ENCODE measurements at places on chromosomes 3 and 15.

- DNase-seq = peak; percentile 24
These were observed 1.8 kb downstream of the PSTPIP1 start for GRCh38 chr15:76996526-76997401.

DNA sequence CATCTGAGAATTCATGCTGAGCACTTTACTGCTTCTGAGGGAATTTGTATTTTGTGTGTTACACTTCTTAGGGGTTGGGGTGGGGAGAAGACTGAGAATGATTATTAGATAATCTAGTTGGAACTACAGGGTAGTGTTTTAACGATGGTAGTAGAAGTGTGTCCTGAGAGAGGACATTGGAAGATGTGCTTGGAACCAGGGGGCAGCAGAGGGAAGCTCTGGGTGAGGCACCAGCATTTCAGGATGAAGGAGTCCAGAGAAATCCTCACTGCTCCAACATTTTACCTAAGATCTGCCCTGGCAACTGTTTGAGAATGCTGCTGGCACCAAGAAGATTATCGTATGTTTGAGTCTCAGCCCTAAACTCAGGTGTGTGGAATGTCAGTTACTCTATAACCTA lies 145.5 kb downstream of the SQOR start:
- DNase-seq = no peak

DNA sequence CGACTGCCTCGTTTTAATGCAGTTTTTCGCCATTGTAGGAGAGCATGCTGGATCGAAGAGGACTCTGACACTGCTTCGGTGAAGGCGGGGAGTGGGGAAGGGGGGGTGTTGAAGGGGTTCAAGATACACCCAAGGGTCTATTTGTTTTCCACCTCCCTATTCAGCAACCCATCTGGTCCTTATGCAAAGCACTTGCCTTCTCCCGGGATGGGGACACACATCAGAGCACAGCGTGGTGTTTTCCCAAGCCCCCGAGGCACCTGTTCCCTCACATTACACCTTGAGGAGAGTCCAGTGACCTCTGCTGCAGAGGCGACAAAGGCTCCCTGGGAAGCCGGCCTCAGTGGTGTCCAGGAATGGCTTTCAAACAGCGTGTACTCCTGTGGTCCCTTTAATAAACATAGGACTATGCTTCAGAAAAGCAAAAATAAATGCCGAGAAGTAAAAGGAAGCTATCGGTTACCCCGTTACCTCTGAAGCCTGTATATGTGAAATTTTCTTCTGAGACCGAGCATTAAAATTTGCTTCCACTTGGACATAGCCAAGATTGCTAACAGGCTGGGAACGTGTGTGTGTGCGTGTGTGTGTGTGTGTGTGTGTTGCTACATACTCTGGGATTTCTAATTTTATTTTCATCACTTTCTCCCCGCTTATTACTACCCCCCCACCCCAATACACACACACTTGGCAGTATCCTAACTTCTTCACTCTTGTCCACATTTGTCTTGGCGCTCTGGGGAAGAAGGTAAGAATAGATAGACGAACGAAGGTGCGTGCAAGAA lies 53.2 kb downstream of the CCDC54 start:
- DNase-seq = peak; percentile 24

GRCh38 chr3:114299941-114300624 lies 6.3 kb downstream of the TIGIT start:
- DNase-seq = no peak

GRCh38 chr15:89075846-89076245 lies 12.4 kb upstream of the ABHD2 start:
- DNase-seq = no peak

DNA sequence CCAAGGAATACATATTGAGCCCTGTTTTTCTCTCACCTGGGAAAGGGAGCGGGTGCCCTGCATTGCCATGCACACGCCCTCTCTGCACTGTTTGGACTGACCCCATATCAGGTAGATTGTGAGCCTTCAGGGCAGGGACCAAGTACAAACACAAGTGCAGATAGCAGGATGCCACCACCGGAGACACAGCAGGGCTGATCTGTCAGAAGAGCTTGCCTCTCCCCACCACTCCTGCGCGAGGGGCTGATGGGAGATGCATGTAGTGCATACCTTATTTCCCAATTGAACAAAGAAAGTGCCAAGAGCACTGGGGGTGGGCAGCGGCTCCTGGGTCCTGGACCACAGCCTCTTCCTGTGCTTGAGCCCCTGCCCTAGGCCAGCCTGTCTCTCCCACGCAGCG lies 9.0 kb upstream of the SLCO2A1 start:
- DNase-seq = no peak

- DNase-seq = no peak
These were observed 210.0 kb upstream of the PEX5L start for GRCh38 chr3:180246688-180247195.

- no peak for DNase-seq
These were observed 15.0 kb upstream of the OCA2 start for GRCh38 chr15:28114114-28114455.

GRCh38 chr15:99141943-99142342 lies 37.1 kb downstream of the SYNM start:
- DNase-seq = no peak

DNA sequence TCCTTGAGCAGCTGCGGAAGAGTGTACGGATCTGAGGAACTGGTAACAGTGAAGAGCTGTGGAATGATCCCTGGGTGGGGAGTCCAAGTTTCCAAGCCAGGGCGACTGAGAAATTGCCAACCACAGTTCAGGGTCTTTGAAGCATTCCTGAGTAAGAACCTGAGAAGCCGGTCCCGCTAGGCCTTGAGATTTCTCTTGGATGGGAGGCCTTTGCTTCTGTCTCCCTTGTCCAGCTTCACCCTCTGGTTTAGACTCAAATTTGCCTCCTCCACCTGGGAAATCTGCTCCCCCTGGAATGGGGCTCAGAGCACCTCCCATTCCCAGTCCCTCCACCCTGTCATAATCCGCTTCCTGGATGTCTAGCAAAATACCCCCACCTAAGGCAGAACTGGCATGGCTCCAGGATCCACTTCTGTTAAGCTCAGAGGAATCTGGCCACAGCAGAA lies 127.7 kb upstream of the DLG1 start:
- peak; percentile 69 for DNase-seq

DNA sequence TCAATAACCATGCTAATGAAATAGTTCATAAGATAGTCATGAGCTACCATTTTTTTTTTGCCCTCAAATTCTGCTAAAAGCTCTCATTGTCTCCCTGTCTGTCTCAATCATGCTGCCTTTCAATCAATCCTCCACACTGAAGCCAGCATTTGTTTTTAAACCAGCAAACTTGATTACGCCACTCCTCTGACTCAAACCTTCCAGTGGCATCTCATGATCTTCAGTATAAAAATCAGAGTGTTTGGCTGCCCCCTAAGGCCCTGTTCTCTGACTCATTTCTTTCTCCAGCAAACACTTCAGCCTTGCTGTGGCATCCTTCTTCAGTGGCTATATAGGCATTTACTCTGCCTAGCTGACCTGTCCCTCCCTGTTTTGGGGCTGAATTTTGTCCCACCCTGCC lies 36.0 kb upstream of the EOMES start:
- peak; percentile 69 for DNase-seq

- DNase-seq = no peak
These were observed 24.2 kb downstream of the UBE2Q2 start for GRCh38 chr15:75867449-75867848.

- no peak for DNase-seq
These were observed 372.7 kb upstream of the THBS1 start for GRCh38 chr15:39208187-39208586.

GRCh38 chr15:80932989-80933388 lies 56.6 kb downstream of the MESD start:
- DNase-seq = no peak

DNA sequence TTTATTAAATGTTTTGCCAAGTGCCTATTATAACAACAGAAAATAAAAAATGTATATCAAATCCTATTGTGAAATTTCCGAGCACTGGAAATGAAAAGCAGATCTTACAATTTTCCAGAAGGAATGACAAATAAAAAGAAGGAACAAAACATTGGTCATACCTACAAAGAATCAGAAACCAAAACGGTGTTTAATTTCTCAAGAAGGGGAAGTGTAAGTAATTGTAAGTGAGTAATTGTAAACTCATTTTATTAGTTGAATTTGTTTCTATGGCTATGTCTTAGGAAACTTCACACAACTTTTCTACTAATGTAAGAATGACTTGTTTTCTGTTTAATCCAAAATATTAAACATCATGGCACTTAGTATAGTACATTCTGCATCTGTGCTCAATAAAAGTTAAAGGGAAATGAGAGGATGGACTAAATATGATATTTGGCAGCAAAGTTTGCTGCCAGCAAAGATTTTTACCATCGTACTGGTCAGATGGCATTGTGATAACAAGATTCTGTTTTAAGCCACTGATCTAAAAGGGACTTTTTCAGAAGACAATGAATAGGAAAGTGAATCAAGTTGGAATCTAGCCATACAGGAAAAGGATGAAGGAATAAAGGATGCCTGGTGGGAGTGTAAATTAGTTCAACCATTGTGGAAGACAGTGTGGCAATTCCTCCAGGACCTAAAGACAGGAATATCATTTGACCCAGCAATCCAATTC lies 232.4 kb downstream of the NFKBIZ start:
- no peak for DNase-seq

DNA sequence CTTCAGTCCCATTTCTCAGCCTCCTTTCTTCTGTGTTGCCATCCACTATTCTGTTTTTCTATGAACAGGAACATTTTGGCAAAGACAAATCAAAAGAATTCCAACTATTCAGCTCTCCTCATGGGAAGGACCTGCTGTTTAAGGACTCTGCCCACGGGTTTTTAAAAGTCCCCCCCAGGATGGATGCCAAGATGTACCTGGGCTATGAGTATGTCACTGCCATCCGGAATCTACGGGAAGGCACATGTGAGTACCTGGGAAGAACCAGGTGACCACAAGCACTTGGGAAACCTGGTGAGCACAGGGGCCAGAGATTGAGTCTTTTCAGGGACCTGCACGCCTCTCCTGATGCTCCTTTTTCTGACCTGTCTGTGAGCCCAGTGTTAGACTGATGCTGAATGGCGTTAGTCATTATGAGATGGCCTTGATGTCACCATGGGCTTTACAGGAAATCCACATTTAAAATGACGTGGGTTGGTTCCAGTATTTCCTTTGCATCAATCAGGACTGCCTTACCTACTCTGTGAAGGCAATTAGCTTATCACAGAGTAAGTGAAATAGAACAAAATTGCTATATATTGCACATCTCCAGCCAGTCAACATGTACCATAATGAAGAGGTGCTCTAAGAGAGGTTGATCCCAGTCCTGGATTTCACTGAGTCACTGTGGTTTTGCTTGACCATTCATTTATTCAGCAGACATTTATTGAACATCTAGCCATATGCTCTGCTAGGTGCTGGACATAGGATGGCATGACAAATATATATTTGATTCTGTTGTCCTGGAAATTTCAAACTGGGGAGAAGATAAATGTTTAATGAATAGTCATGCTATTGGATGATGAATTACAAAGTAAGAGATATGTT lies 11.7 kb downstream of the TF start:
- no peak for DNase-seq

DNA sequence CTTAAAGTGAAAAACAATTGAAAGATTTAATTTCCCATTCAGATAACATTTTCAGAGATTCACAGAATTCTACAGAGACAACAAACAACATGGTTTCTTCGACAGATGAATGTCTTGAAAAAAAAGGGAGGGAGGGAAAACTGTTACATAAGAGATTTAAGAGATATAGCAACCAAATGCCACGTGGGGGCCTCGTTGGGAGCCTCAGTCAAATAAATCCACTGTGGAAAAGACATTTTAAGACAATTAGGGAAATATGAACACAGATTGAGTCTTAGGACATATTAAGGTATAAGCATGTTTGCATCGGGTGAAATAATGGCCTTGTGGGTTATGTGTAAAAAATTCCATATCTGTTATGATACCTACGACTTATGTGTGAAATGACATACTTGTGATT lies 5.0 kb upstream of the PRRT3 start:
- peak; percentile 14 for DNase-seq

DNA sequence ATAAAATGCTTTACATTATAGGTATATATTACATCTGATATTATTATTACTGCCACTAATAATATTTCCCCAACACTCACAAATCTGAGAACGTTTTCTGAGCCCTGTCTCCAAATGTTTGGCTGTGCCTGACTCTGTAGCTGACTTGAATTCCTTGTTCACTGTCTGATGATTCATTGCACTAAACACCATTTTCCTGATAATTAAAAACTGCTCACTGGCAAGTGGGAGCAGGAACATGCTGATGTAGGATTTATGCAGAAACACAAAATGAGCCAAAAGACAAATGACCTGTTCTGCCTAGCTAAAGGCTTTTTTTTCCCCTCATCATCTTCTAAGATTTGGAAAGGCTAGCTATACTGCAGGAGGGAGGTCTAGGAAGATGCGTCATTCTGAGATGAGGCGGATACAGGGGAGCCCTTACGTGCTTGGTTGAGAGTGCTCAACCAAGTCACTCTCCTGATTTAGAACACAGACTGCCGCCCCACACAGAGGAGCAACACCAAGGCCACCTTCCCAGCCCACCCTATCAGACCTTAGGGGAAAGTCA lies 380.7 kb downstream of the EPHB1 start:
- DNase-seq = no peak

DNA sequence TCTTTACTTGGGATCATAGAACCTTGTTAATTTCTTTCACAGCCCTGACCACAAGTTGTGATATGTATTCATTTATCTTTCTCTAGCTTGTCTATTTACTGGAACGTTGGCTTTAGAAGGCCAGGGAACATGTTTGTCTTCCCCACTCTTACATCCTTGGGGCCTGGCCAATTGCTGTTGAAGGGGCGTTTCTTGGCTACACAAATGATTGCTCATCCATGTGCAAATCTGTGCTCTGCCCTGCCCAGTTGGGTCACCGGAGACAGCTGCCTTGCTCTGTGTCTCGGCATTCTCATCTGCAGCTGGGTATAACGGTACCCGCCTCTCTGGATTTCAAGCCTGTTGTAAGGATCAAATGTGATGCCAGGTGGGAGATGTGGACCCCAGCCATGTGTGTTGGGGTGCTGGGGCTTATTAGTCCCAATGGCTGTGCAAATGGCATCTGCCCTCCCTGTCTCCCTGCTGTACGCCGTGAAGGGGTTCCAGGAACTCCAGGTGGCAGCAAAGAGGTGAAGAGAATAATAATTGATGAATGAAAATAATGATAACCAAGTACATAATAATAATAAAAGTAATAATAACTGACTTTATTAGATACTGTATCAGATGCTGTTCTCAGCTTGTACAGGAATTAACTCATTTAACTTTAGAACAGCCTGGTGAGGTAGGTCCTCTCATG lies 24.0 kb upstream of the TLE3 start:
- DNase-seq = peak; percentile 64

DNA sequence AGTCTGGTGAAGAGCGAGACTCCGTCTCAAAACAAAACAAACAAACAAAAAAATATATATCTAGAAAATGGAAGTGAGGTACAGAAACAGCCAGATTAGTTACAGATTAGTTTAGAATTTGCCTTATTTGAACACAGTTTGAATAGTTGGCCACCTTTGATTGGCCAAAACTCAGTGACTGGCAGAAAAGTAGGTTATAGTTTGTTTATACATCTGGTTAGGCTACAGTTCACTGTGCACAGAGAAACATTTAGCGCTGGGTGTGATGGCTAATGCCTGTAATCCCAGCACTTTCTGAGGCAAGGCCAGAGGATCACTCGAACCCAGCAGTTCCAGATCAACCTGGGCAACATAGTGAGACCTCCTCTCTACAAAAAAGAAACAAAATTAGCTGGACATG lies 51.7 kb downstream of the LDHAL6B start:
- DNase-seq = no peak

All from fibroblast of skin of back (primary cell).